ENCODE measurements at places on chromosomes 7 and 10. TPM values are rescaled to one million over a fixed set of nuclear protein-coding genes. Genes with fewer than 3 reads are reported as not detected.

Gene BICC1
- total RNA-seq = 28.1 TPM

Gene MSS51
- 2.6 TPM for total RNA-seq

Gene CBX3
- total RNA-seq = 53.7 TPM

Gene FAM237B
- total RNA-seq = not detected

Gene GNG11
- total RNA-seq = 11.1 TPM

Gene CCDC3
- total RNA-seq = 137 TPM

Gene TBXAS1
- 66.6 TPM for total RNA-seq

- peak; percentile 77 for DNase-seq
- no peaks in the 10 kb centered on the region for H3K27me3 ChIP-seq
- peaks cover 6% of the 10 kb centered on the region for H3K36me3 ChIP-seq
Measured at GRCh38 chr10:95656291-95657164, at the start of gene ALDH18A1. Gene ALDH18A1, minus strand, starts transcription at chr10:95656711. Its CDS starts 3,334 bp downstream, at chr10:95653377.

DNA sequence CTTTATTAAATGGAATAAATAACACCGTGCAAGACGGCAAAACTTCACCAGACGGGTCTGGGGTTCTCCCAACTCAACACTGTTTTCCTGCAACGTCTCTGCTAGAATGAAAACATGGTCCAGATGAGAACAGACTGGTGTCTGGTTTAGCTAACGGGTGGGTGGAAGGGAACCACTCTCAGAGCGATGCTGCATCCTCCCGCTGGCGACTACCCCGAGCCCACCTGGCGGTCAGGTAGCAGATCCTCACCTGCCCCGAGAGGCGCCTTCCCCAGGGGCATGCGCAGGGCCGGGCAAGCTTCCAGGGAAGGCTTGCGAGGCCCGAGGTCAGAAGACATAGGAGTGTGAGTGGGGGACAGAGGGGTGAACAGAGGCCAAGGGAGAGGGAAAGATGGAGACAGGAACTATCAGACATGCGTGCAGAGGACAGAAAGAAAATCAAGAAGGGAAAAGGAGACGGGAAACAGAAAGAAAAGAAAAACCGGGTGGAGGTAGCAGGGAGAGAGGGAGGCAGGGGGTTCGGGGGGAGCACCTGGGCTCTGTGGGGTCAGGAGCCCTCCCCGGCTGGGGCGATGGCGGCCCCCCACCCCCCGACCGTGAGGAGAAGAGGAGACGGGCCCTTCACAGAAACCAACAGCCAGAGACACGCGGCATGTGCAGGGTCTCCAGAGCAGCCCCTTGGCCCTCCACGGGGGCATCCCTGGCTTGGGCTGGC lies 222.0 kb downstream of the MAD1L1 start:
- H3K27me3 ChIP-seq = no peaks in the 10 kb centered on the region
- no peak overlapping the region for H3K4me3 ChIP-seq
- no peaks in the 10 kb centered on the region for H3K36me3 ChIP-seq

DNA sequence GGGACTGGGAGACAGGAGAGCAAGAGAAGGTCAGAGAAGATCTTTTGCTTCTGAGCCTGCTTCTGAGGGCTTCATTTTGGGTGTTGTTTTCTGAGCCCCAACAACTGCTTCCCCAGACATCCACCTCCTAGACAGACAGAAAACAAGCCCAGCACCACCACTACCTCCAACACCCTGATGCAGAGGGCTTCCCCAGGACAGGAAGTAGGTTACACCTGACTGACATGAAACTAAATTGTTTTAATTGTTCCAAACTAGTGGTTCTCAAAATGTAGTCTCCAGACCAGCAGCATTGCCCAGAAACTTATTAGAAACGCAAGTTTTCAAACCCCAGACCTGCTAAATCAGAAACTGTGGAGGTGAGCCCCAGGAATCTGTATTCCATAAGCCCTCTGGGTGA lies 163.6 kb upstream of the KMT2E start:
- no peaks in the 10 kb centered on the region for H3K36me3 ChIP-seq
- no peaks in the 10 kb centered on the region for H3K27me3 ChIP-seq
- H3K4me1 ChIP-seq = no peaks in the 10 kb centered on the region
- no peak overlapping the region for H3K27ac ChIP-seq
- no peak for DNase-seq

GRCh38 chr7:91771394-91771793 lies 109.1 kb downstream of the MTERF1 start:
- no peaks in the 10 kb centered on the region for H3K36me3 ChIP-seq
- DNase-seq = no peak
- peaks cover 6% of the 10 kb centered on the region for H3K4me1 ChIP-seq
- no peaks in the 10 kb centered on the region for H3K27me3 ChIP-seq
- H3K4me3 ChIP-seq = no peak overlapping the region

DNA sequence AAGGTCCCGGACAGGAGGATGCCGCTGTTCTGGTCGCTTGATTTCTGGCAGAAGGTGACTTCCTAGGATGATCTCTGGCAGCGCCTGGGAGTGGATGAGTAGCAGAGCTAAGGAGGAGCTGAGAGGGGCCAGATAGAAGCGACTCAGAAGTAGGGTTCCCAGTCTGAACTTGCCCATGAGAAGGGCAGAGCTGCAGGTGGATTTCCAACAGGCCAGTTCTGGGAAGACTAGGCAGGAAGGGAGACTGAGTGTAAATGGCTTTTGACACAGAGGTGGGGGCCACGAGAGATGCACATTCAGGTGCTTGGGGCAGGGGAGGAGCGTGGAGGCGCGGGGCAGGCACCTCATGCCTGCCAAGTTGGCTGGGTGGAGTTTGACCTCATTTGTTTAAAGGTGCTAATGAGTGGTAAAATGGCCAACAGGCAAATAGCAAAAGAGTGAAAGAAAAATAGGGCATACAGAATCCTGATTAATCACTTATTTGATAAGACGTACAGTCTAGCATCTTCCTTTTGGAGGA lies 58.8 kb downstream of the SHH start:
- H3K27ac ChIP-seq = no peak overlapping the region
- H3K36me3 ChIP-seq = no peaks in the 10 kb centered on the region
- no peak overlapping the region for H3K4me3 ChIP-seq
- no peak for DNase-seq

GRCh38 chr7:134434701-134435100 lies 24.2 kb downstream of the AKR1B1 start:
- H3K36me3 ChIP-seq = no peaks in the 10 kb centered on the region
- peaks cover 8% of the 10 kb centered on the region for H3K4me1 ChIP-seq
- DNase-seq = no peak
- no peak overlapping the region for H3K27ac ChIP-seq

GRCh38 chr10:126749015-126749655 lies 78.6 kb upstream of the C10orf90 start:
- H3K4me1 ChIP-seq = no peaks in the 10 kb centered on the region
- H3K27me3 ChIP-seq = no peaks in the 10 kb centered on the region
- no peak for DNase-seq
- no peak overlapping the region for H3K27ac ChIP-seq

DNA sequence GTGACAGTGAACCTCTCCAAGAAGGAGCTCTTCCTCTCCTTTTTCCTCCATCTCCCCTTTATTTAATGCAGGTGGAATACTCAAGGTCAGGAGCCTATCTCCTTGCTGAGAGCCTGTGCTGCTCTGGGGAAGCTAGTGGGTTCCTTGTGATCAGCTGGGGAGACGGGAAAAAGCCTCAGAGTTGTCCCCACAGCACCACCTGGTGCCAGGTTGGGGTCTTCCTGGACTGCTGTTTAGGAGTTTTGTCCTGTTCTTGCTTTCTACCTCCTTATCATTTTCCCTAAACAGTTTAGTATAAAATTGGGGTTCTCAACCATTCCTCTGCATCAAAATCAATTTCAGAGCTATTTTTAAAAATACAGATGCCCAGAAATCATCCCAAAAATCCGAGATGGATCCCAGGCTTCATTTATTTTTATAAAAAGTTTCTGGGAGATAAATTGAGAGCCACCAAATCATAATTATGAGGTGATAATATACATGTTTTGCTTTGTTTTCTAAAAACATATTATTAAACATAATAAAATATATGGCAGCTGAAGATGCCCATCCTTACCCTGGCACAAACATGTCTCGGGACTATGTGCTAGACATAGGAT lies 44.3 kb downstream of the MACC1 start:
- no peaks in the 10 kb centered on the region for H3K4me1 ChIP-seq
- no peaks in the 10 kb centered on the region for H3K27me3 ChIP-seq
- DNase-seq = no peak
- no peaks in the 10 kb centered on the region for H3K36me3 ChIP-seq
- no peak overlapping the region for H3K27ac ChIP-seq

- no peak overlapping the region for H3K27ac ChIP-seq
- H3K36me3 ChIP-seq = no peaks in the 10 kb centered on the region
- no peaks in the 10 kb centered on the region for H3K4me1 ChIP-seq
- H3K4me3 ChIP-seq = no peak overlapping the region
- no peak for DNase-seq
Measured at GRCh38 chr10:33749790-33750189, 415.3 kb upstream of the NRP1 start.

DNA sequence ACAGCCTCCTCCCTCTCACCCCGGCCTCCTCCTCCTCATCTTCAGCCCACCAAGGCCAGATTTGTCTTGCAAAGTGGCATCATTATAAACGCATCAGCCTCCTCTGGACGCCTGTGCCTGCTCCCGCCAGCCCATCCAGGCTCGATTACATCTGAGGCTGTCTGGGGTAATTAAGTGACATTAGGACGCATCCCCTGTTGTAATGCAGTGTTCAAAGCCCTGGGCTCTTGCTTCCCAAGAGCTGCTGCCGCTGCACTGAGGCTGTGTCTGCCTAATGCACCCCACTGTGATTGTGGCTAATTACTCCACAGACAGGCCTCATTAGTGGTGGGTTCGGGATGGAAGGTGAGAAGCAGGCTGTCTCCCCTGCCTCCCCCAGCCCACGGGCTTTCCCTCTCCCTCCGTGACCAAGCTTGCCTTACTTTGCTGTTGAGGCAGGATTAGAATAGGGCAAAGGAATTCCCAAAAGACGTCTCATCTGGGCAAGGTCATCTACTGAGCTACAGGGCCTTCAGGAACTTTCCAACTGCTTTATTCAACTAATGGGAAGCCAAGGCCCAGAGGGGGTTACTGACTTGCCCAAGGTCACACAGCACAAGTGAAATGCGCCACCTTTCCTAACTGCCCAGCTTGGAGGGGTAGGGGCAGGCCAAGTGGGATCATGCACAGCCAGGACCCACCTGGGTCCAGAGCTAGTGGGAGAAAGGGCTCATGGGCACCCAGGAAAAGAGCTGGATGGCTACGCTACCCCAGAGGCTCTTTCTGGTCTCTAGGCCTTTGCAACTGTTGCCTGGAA lies 66.2 kb upstream of the PCBD1 start:
- H3K36me3 ChIP-seq = no peaks in the 10 kb centered on the region
- H3K27ac ChIP-seq = no peak overlapping the region
- H3K27me3 ChIP-seq = no peaks in the 10 kb centered on the region

- no peak overlapping the region for H3K27ac ChIP-seq
- no peaks in the 10 kb centered on the region for H3K36me3 ChIP-seq
Measured at GRCh38 chr7:3042861-3043489, 692 bp downstream of the CARD11 start.

DNA sequence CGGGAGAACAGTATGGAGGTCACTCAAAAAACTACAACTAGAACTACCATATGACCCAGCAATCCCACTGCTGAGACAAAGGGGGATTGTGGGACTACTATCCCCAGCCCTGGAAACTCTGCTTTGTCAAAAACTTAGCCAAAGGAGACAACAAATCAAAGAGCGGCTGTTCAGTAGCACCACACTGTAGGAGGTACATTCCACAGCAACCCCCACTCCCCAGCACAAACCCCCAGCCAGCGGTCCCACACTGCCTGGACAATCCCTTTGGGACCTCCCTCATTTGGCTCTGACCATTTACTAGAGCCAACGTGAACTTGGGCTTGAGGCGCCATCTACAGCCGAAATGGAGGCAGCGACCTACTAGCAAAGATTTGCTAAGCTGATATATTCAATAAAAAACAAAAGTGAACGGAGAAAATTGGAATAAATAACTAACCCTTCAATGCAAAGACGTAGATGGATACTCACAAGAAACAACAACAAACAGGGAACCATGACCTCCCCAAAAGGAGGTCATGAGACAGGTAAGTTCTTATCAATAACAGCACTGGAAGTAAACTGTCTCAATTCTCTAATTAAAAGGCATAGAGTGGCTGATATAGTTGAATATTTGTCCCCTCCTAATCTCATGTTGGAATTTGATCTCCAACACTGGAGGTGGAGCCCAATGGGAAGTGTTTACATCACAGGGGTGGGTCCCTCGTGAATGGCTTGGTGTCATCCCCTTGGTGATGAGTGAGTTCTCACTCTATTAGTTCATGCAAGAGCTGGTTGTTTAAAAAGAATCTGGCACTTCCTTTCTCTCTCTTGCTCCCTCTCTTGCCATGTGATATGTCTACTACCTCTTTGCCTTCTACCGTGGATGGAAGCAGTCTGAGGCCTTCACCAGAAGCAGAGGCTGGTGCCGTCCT lies 119.0 kb upstream of the KCNMA1 start:
- H3K4me1 ChIP-seq = no peaks in the 10 kb centered on the region
- DNase-seq = no peak
- no peak overlapping the region for H3K27ac ChIP-seq

- H3K27ac ChIP-seq = no peak overlapping the region
- no peaks in the 10 kb centered on the region for H3K27me3 ChIP-seq
- DNase-seq = no peak
- no peaks in the 10 kb centered on the region for H3K4me1 ChIP-seq
Measured at GRCh38 chr7:3480197-3480596, 179.1 kb downstream of the SDK1 start.

GRCh38 chr7:148811892-148812291 lies 72.2 kb downstream of the EZH2 start:
- H3K36me3 ChIP-seq = no peaks in the 10 kb centered on the region
- H3K27me3 ChIP-seq = no peaks in the 10 kb centered on the region

DNA sequence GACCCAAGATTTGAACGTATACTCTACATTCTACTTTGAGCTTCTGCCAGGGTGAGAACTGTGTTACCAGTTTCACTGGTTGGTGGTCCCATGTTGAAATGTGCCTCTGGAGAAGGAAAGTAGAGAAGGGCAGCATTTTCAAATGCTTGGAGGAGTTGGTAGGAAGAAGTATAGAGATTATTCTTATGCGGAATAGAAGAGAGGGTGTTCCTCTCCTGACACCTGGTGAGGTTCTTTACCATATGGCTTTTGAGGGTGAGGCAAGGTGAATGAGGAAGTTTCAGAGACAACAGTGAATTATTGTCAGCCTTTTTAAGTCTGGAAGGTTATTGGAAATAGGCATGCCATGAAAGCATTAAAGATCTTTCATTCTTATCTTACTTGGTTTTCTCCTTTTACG lies 34.3 kb downstream of the R3HCC1L start:
- H3K36me3 ChIP-seq = peaks cover 22% of the 10 kb centered on the region
- H3K27ac ChIP-seq = no peak overlapping the region
- no peak for DNase-seq
- no peak overlapping the region for H3K4me3 ChIP-seq
- peaks cover 14% of the 10 kb centered on the region for H3K4me1 ChIP-seq
- H3K27me3 ChIP-seq = no peaks in the 10 kb centered on the region

GRCh38 chr7:105808703-105809590 lies 67.5 kb downstream of the ATXN7L1 start:
- no peak for DNase-seq
- no peaks in the 10 kb centered on the region for H3K4me1 ChIP-seq

All from thoracic aorta (tissue), 2 donors.